Psoas muscle (tissue), 8 donors: ENCODE measurements at places on chromosomes 6 and 20. TPM values are rescaled to one million over a fixed set of nuclear protein-coding genes. Genes with fewer than 3 reads are reported as not detected.

The MYLK2 gene
- 94.5 TPM for total RNA-seq

The FOXA2 gene
- not detected for total RNA-seq

The TSPO2 gene
- not detected for total RNA-seq

The ZNF334 gene
- 0.36 TPM for total RNA-seq

The TLDC2 gene
- total RNA-seq = not detected

The HUS1B gene
- total RNA-seq = not detected

The OR2H1 gene
- not detected for total RNA-seq

The APOM gene
- 1.9 TPM for total RNA-seq
